ENCODE measurements at places on chromosomes 3 and 15.
A peak's percentile ranks its signal among the peaks of the same experiment; 100 is the strongest.

DNA sequence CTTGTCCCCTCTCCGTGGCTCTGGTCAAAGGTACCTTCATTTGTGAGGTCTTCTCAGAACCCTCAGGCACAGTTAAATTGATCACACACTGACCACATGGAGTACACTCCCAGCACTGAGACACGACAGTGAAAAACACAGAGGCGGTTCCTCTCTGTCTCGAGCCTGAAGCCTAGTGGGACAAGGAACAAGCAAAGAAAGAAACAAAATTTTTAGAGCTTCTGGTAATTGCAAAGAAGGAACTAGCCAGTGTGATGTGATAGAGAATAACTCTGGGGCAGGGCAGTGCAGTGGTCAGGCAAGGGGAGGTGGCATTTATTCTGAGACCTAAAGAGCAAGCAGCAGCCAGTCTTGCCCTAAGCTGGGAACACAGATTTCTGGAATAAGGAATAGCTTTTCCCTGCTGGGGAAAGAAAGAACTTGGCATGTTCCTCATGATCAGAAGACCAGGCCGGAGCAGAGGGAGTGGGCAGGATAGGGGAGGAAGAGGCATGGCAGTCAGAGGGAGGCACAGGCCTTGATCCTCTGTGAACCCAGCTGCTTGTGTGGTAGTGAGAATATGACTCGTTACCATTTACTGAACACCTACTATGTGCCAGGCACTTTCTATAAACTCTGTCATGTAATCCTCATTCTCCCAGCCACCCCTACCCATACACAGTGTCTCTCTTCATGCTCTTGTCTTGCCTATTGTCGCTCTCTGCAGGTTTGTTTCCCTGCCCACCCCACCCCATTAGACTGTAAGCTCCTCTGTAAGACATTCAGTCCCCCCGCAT lies 262.3 kb upstream of the HES1 start:
- DNase-seq, result no peak

- no peak for DNase-seq
Observed at GRCh38 chr15:25236861-25237155, 202.0 kb downstream of the UBE3A start.

DNA sequence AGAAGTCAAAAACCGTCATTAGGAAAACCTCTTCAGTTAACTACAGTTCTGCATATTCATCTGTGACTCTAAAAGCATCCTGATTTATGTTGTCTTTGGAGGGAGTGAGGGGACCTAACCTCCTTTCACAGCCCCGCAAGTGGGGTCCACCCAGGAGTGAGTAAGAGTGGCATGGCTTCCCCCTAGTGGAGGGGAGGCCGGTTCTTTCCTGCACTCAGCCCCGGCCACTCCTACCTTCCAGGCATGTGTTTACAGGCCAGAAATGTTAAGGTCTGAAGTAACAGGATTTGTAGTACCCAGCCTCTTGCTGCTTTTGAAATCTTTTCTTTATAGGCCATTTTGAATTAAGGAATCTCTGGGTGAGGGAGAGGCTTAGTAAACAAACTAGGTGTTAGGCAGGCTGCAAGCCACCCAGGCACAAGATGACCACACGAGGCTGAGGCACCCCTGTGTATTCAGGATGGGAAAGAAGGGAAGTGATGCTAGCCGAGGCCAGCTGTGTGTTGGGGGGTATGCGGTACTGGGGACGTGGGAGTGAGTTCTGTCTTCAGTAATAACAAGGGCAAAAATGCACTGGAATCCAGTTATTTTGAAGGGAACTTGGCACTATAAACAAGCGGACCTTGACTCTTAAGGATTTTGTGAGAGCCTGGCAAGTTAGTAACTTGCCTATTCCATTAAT lies 50.5 kb downstream of the CTDSPL start:
- no peak for DNase-seq

DNA sequence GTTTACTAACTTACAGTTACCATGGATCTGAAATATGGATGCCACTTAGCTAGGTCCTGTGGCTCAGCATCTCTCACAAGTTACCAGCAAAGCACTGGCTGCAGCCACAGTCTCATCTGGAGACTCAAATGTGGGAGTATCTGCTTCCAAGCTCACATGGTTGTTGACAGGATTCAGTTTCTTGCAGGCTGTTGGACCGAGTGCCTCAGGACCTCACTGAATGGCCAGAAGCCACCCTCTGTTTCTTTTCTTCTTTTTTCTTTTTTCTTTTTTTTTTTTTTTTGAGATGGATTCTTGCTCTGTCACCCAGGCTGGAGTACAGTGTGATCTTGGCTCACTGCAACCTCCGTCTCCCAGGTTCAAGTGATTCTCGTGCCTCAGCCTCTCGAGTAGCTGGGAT lies 20.1 kb upstream of the AMOTL2 start:
- DNase-seq, result no peak

DNA sequence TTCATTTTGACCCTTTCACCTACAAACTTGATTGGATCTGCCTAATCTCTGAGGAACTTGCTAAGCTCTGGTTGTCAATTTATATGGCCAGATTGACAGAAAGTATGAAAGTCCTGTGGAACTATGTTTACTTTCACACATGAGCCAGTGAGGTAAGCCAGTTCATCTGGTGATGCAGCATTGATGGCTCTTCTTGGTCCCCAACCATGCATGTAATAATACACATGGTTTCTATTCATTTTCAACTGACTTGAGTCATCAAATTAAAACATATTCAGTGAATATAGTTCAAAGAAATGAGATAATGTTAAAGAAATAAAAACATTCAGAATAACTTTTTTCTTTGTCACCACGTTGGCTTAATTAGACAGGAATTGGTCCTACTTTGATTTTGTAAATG lies 336.1 kb upstream of the THBS1 start:
- no peak for DNase-seq

DNA sequence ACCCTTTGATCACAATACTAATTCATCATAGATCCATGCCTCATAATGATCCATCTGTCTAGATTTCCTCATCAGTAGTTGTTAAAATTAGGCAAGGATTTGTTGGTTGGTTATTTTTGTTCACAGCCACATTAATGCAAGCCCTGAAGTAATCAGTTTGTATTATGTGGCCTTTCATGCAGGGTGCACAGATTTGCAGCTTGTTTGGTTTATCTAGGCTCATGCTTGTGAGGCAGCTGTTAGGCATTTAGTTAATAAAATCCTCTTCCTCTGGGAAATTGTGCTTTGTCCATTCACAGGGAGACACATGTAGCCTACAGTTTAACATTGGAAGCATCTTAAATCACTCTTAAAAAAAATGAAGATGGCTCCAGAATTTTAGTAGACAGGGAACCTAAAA lies 162.8 kb upstream of the ZNF385D start:
- DNase-seq, result no peak

GRCh38 chr15:68096099-68096498 lies 42.0 kb downstream of the PIAS1 start:
- DNase-seq, result no peak

- DNase-seq, result no peak
Observed at GRCh38 chr3:52384019-52384761, 60.7 kb downstream of the SEMA3G start.

DNA sequence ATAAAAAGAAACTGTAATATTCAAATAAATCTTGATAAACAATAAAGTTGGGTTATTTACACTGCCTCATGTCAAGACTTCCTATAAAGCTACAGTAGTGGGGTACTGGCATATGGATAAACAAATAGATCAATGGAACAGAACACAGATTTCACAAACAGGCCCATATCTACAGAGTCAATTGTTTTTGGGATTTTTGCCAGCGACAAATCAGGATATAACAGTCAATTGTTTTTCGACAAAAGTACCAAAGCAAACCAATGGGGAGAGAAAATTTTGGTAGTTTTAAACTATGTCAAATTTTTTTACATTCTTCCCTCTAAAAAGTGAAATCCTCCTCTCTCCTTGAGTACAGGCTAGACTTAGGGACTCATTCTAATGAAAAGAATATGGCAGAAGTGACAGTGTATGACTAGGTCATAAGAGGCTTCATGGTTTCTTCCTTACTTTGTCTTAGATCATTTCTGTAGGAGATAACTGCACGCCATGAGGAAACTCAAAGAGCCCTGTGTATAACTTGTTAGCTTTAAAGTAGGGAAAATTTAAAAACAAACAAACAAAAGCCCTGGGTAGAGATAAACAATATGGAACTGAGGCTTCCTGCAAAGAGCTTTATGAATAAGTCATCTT lies 16.9 kb downstream of the IP6K1 start:
- no peak for DNase-seq

DNA sequence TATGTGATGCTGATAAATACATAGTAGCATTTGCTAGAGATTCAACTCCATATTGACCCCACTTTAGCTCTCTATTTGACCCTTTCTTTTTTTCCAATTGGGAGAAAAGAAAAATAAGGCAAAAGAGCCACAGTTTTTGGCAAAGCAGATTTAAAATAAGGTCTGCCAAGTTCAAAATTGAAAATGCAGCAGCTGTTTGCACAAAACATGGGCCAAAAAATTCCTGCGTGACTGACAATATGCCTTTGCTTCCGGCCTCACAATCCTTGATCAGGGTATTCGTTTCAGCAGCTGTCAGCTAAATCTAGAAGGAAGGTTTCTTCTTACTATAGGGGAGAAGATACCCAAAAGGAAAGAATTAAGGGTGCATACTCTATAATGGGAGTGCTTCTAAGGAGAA lies 563.5 kb upstream of the CCDC54 start:
- DNase-seq, result peak; percentile 58

Data from right lung (tissue), 10 donors.